ENCODE measurements at places on chromosomes 11 and 22.

DNA sequence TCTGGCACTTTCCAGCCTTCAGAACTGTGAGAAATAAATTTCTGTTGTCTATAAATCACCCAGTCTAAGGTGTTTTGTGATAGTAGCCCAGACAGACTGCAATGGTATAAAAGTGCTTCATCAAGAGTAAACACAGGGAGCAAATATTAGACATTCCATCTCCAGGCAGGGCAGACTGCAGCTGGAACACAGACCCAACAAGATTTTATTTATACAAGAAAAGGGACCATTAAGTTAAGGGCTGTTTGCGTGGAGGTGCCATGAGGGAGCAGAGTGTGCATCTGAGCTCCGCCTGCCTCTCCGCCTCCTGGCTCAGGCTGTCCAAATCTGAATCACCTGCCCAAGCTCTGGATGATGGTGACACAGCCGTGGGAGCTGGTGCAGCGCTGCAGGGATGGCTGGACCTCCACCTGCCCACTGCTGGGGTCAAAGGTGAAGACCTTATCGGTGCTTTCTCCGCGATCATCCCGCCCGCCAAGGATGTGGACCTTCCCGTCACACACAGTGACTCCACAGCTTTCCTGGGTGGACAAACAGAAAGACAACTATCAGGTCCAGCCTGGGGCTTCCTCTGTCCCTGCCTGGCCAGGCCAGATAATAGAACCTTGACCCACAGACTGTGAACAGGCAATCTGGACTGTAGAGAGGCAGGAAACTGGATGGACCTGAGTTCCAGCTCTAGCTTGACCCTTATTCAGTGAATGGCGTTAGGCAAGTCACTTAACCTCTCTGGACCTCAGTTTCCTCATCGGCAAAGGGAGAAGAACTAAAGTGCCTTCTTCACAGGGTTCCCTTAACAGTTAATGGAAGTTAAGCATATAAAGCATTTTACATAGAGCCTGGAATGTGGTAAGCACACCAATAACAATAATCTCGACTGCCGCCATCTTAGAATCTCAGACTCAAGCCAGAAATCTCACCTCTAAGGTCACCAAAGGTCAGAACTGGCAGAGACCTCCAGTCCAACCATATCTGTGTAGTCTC is 10.5 kb downstream of the KLHL35 start:
- DNase-seq: peak; percentile 73

DNA sequence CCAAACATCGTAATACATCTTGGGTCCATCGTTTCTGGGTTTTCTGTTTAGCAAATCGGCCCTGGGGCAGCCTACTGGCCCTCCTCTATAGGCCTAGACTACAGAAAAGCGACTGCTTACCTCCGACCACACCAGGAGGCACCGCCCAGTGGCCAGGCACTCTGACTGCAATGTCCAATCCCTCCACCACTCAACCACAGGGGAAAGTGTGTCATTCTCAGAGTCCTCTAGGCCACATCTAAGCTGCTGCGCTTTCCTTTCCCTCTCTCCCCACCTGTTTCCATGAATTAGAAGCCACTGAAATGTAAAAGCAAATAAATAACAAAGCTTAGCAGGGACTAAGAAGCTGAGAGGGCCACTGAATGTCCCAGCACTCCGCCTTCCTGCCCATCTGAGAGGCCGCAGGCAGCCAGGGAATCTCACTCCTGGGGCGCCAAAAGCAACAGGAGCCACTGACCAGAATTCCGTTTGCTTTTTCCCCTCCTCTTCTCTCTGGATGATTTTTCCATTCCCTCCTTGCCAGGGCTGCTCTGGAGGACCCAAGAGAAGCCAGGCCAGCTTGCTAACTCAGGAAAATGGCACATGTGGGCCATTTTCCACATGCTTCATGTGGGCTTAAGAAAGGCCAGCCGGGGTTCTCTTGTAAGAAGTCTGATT is 50.1 kb upstream of the FLI1 start:
- no peak for DNase-seq

DNA sequence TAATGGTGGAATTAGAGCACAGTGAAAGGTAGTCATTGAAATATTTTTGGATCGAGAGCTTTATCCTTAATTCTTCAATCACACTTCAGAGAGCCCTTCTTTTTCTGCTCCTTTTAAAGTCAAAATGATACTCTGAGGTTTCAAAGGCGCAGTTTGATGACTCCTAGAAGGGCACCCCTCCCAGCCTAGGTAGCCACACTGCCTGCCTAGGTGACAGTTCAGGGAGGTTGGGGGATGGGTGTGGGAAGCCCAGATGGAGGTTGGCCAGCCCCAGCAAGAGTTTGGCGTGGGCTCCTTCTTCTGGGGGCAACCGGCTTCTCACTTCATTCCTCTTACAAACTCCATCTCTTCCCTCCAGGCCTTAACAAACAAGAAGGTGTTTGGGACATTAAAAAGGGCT is 28.6 kb upstream of the PHF21A start:
- DNase-seq: no peak

DNA sequence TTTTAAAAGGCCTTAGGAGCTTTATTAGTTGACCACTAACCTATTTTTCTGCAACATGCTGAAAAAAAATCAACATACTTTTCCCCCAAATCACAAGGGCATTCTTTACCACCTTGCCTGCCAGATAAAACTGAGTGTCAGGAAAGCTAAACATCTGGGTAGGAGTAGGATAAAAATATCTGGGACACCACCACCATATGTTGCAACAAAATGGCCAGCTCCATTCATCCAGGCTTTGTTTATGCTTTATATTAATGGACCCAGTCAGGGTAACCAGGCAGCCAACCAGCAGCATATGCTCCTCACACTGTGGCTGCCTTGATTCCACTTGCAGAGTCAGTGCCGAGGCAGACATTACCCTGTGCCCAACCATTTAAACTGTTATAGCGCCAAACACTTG is 1024.5 kb downstream of the LRRC4C start:
- DNase-seq: no peak

GRCh38 chr11:132576706-132577105 is 955.6 kb downstream of the OPCML start:
- DNase-seq: no peak

DNA sequence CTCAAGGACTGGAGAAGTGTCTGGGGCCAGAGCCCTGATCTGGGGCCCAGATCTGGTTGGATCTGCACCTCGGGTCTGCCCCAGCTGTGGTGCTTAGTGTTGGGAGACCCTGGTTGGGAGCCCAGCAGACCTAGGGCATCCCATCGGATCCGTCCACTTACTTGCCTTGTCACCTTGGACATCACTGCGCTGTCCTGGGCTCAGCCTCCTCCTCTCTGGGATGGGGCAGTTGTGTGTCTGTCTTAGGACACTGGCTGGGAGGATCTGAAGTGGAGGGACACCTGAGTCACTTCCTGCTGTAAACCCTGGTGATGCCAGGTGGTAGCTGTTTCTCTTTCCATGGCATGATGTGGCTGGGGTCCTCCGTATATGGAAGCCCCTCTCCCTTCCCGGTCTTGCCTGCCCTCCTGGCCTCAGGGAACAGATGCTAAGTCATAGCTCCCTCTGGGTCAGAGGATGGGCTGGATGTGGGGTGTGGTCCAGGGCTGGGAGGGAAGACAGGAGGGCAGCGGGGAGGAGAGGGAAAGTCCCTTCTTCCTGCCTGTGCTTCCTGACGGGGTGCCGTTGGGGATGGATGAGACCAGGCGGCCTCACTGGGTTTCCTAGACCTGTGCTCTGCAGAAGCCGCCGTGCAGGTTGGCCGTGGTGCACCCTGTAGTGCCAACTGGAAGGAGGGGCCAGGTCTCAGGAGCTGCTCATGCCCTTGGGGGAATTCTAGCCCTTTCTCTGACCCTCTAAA is 12.1 kb upstream of the OMP start:
- no peak for DNase-seq

DNA sequence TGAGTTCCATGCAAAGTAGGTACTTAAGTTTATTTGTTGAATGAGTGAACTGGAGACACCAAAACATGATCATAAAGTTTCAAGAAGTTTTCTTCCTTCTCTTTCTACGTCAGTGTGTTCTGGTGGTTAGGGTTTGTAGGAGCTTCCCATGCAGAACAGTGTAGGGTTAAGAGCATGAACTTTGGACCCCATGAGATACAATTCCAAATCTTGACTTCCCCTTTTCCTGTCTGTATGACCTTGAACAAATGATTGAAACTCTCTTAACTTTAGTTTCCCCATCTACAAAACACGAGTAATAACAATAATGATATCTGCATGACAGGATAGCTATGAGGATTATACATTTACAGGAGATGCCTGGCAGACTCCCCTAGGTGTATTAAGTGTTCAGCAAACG is 41.0 kb upstream of the TENM4 start:
- no peak for DNase-seq

DNA sequence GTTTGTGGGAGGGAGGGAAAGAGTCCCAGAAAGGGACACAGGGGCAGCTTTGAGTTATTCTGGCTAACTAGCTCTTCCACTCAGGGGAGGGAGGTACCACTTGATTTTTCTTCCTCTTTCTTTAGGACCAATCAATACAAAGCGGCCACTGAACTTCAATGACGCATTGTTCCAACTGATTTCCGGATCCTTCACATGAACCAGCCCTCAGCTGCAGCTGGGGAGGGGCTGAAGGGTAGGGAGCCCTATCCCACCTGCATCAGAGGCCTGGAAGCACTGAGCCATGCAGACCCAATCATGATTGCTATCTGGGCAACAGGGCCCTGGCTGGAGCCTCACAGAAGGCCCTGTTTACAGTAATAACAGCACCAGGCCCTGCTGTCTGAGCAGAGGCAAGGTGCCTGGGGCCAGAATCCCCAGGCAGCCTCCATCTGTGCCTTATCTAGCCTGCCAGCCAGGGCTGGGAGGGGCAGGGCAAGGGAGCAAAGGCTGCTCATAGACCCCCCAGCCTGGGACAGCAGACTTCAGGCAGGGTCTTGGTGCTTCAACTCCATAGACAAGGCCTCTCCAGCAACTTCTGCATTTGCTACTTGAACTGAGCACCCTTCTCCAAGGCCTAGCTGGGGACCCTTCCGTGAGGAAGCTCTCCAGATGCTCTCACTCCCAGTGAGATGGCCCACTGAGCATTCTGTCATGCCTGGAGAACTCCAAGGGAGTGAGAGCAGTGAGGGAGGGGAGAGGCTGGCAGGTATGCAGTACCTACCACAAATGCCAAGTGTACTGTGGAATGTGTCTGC is 22.5 kb downstream of the CLPB start:
- DNase-seq: peak; percentile 30

- DNase-seq: no peak
Measured at GRCh38 chr11:73205661-73206343, 12.3 kb upstream of the P2RY2 start.

DNA sequence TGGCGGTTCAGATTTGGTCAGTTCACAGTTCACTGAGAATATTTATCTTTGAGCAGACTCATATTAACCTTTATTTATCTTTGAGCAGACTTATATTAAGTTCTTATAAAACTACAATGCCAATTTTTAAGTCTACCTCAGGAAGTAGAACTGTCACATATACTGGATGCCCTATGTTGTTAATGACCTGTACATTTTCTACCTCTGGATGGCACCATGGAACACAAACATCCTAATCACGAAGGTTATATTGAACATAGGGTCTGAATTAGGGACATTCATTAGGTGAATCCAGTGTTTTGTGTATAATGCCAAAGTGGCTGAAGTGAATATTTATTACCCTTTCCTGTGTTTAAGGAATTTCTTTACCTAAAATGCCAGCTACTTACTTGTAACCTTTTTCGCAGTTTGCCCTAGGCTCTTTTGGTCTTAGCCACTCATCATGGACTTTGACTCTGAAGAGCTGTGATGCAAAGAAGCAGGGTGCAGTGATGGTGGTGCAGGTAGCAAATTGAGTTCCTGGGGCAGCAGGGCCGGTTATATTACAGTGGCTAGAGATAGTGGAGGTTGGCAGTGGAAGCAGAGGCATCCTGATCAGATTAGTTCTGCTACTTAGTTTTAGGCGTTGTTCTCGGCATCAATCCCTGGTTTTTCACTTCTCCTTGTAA is 71.8 kb downstream of the STIM1 start:
- no peak for DNase-seq

DNA sequence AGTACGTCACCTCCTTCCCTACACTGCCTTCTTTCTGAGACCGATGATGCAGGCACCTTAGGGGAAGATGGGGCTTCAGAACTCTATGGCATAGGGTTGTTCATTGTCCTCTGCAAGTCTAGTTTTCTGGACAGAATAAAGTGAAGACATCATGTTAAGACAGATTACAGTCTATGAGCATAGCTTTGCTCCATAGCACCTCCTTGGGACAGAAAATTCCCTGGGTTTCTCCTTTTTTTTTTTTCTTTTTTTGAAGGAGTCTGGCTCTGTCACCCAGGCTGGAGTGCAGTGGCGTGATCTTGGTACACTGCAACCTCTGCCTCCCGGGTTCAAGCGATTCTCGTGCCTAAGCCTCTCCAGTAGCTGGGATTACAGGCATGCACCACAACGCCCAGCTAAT is 119.8 kb upstream of the CADM1 start:
- DNase-seq: no peak

GRCh38 chr11:34475656-34476055 is 36.9 kb downstream of the CAT start:
- peak; percentile 61 for DNase-seq

Measured in DMS79 treated with DMSO at 0.1 percent for 48 hours (cell line).